ENCODE measurements at places on chromosomes 11 and 22.

DNA sequence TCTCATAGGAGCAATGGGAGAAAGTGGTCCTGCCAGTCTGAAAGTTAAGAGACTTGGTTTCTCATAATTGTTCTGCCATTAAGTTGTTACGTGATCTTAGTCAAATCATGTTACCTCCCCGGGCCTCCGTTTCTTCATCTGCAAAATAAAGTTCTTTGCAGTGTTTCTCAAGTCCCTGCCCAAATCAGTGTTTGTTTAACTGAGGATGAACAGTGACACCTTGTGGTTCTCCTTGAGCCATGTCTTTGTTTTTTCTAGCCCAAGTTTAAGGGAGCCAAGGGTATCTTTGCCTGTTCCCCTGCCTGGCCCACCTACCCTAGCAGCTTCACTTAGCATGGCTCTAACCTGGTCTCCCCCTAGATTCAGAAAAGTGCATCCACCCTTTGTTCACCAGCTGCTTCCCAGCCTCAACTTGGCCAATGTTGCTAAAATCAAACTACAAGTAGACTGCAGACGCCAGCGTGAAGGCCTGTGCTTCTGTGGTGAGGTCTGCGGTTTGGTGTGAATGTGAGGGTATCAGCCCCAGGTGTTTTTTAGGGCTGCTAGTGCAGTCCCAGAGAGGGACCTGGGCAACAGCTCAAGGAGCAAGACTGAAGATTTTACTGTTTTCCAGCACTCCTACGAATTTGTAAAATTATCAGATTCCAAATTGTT lies 35.5 kb downstream of the FZD4 start:
- DNase-seq, result peak; percentile 45

DNA sequence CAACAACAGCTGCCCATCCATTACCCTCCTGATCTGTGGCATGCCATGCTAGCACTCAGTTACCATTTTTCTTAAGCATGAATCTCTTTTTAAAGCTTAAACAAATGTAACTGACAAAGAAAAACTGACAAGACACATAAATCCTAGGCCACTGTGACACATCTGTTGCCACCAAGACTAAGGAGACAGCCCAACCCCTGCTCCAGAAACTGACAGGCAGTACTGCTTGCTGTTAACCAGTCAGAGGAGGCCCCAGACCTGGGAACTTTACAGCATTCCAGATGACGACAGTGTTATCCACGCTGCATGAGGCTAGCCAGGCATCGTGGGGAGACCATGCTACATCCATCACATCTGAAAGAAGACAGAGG lies 33.8 kb downstream of the HIRA start:
- no peak for DNase-seq

DNA sequence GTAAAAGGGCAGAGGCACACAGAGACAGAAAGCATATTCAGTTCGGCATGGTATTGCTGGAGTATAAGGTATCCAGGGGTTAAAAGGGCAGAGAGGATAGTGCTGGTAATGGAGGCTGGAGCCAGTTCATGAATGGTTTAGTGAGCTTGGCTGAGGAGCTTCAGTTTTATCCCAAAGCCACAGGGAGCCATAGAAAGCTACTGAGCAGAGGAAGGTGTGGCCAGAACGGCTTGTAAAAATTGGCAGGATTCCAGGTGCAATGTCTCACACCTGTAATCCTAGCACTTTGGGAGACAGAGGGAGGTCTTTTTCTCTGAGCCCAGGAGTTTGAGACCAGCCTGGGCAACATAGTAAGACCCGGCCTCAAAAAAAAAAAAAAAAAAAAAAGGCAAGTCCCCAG lies 186.1 kb downstream of the MYO18B start:
- DNase-seq, result no peak

GRCh38 chr22:38082986-38083710 lies 836 bp downstream of the SLC16A8 start:
- DNase-seq, result no peak

DNA sequence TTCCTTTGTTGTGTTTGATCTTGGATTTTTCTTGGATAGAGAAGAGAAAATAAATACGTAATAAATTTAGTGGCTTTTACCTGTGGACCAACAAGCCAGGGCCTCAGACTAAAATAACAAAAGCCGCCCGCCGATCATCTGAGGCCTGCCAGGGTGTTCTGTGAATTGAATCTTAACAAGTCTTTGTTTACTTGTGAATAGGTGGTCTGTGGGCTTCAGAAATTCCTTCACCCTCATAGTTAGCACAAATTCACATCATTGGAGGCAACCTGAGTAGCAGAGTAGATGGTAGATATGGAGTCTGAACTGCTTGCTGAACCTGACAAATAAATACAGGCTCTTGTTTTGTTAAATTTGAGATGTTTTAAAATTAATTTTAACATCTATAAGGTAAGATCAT lies 176.3 kb upstream of the MTNR1B start:
- DNase-seq, result no peak

GRCh38 chr11:114295676-114296604 lies at the start of gene NNMT:
TSS of gene NNMT (plus strand) at chr11:114296399. CDS start at chr11:114296557, 158 bp downstream.
- no peak for DNase-seq

GRCh38 chr22:40325315-40325714 lies 21.0 kb upstream of the ADSL start:
- DNase-seq, result peak; percentile 61

DNA sequence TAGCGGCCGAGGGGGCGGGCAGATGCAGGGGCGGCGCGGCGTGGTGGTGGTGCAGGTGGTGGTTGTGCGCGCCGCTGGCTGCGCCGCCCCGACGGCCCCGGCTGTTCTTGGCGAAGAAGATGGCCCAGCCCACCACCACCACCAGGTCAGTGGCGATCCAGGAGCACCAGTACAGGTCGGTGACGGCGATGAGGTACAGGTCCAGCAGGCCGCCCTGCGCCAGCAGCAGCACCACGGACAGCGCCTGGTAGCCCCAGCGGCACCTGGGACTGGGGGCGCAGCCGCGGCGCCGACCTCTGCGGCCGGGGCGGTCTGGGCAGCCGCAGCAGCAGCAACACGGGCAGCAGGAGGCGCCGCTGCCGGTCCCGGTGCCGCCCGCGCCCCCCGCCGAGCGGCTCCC lies 879 bp downstream of the TMEM121B start:
- DNase-seq, result no peak

- DNase-seq, result no peak
Measured at GRCh38 chr11:119403021-119403420, 20.0 kb downstream of the THY1 start.

DNA sequence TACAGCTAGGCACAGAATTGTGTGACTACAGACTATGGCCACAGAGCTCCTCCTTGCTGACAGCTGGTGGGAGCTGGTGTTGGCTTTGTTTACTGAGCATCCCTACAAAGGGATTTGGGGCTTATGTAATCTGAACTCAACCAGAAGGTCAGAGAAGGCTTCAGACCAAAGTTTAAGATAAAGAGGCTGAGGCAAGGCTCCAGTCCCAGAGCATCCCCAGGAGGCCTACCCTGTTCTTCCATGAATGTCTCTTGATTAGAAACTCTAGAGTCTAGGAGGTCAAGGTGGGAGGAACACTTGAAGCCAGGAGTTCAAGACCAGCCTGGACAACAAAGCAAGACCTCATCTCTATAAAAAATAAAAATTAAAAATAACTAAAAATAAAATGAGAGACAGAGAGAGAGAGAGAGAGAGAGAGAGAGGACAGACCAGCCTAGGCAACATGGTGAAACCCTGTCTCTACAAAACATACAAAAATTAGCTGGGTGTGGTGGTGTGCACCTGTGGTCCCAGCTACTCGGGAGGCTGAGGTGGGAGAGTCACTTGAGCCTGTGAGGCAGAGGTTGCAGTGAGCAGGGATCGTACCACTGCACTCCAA lies 125.5 kb upstream of the SERPIND1 start:
- no peak for DNase-seq

- no peak for DNase-seq
Measured at GRCh38 chr11:548700-549603, 11.6 kb downstream of the LMNTD2 start.

- no peak for DNase-seq
Measured at GRCh38 chr11:19267567-19267966, 26.8 kb upstream of the E2F8 start.

GRCh38 chr22:47167056-47167455 lies 404.6 kb downstream of the TBC1D22A start:
- no peak for DNase-seq

- DNase-seq, result peak; percentile 71
Measured at GRCh38 chr11:4006946-4007680, 87.5 kb upstream of the RRM1 start.

GRCh38 chr22:22833059-22833458 lies 54.6 kb upstream of the IGLL5 start:
- DNase-seq, result no peak

DNA sequence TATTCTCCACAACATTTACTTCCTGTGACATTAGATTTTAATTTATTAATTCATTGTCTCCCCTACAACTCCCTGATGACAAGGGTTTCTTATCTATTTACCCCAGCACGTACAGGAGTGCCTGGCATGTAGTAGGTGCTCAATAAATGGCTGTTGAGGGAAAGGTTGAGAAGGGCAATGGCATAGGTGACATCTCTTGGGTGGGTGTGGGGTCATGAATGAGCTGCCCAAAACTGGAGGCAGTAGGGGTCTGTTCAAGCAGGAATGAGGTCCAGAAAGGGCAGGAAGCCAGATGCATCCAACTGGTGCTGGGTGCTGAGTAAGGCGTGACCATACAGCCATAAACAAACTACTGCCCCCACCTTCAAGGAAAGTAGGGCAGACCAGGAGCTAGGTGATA lies 2.8 kb downstream of the VWCE start:
- no peak for DNase-seq

GRCh38 chr22:50012211-50013181 lies at the start of gene IL17REL:
TSS of gene IL17REL (minus strand) at chr22:50012765. CDS start at chr22:50012646, 119 bp downstream.
- no peak for DNase-seq

GRCh38 chr22:20651286-20651685 lies 122.6 kb upstream of the SERPIND1 start:
- no peak for DNase-seq

GRCh38 chr22:37701141-37701786 lies 4.4 kb downstream of the TRIOBP start:
- DNase-seq, result no peak

- no peak for DNase-seq
Measured at GRCh38 chr22:49894322-49895054, 23.8 kb downstream of the ALG12 start.

GRCh38 chr22:38572065-38572464 lies 2.1 kb upstream of the DMC1 start:
- peak; percentile 47 for DNase-seq

DNA sequence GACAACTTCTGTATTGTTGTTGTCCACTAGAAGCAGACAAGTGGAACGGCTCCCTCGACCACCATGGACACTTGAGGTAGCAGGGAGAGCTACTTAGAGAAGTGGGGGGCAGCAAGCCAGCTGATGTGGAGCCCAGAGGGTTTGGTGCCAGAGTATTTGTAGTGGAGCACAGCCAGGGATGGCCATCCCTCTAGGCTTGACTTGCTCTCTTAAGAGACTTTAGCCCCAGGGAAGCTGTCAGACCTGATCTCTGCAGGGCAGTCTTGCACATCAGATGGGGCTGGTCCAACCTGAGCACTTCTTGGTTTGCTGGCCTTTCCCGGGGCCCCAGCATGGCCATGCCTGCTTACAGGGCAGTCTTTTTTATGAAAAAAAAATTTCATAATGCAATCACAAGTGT lies 15.0 kb upstream of the TMEM135 start:
- no peak for DNase-seq
